ENCODE measurements at places on chromosomes 5 and 9.

- no peak overlapping the region for H3K27ac ChIP-seq
- DNase-seq = no peak
- H3K36me3 ChIP-seq = no peaks in the 10 kb centered on the region
- peaks cover 3% of the 10 kb centered on the region for H3K4me1 ChIP-seq
- peak overlapping the region; percentile 29 for H3K4me3 ChIP-seq
- no peaks in the 10 kb centered on the region for H3K27me3 ChIP-seq
Measured at GRCh38 chr5:117454716-117455212, 880.1 kb upstream of the SEMA6A start.

GRCh38 chr9:19568946-19569345 is 160.1 kb downstream of the ACER2 start:
- no peak overlapping the region for H3K4me3 ChIP-seq
- no peak overlapping the region for H3K27ac ChIP-seq
- H3K4me1 ChIP-seq = no peaks in the 10 kb centered on the region

GRCh38 chr9:15372455-15372854 is 50.2 kb upstream of the SNAPC3 start:
- H3K27me3 ChIP-seq = no peaks in the 10 kb centered on the region
- H3K36me3 ChIP-seq = no peaks in the 10 kb centered on the region
- no peaks in the 10 kb centered on the region for H3K4me1 ChIP-seq
- no peak overlapping the region for H3K4me3 ChIP-seq
- DNase-seq = no peak

- H3K27ac ChIP-seq = no peak overlapping the region
- DNase-seq = no peak
- no peaks in the 10 kb centered on the region for H3K36me3 ChIP-seq
- H3K4me1 ChIP-seq = no peaks in the 10 kb centered on the region
- H3K27me3 ChIP-seq = no peaks in the 10 kb centered on the region
- H3K4me3 ChIP-seq = no peak overlapping the region
Measured at GRCh38 chr9:121889990-121890563, 203.0 kb downstream of the TTLL11 start.

GRCh38 chr5:58771796-58772195 is 188.9 kb downstream of the RAB3C start:
- H3K27ac ChIP-seq = no peak overlapping the region
- no peaks in the 10 kb centered on the region for H3K4me1 ChIP-seq
- H3K27me3 ChIP-seq = no peaks in the 10 kb centered on the region
- no peak for DNase-seq
- no peak overlapping the region for H3K4me3 ChIP-seq

GRCh38 chr5:58640011-58640410 is 57.1 kb downstream of the RAB3C start:
- H3K27me3 ChIP-seq = no peaks in the 10 kb centered on the region
- H3K4me3 ChIP-seq = no peak overlapping the region
- no peak overlapping the region for H3K27ac ChIP-seq
- DNase-seq = no peak
- no peaks in the 10 kb centered on the region for H3K36me3 ChIP-seq

DNA sequence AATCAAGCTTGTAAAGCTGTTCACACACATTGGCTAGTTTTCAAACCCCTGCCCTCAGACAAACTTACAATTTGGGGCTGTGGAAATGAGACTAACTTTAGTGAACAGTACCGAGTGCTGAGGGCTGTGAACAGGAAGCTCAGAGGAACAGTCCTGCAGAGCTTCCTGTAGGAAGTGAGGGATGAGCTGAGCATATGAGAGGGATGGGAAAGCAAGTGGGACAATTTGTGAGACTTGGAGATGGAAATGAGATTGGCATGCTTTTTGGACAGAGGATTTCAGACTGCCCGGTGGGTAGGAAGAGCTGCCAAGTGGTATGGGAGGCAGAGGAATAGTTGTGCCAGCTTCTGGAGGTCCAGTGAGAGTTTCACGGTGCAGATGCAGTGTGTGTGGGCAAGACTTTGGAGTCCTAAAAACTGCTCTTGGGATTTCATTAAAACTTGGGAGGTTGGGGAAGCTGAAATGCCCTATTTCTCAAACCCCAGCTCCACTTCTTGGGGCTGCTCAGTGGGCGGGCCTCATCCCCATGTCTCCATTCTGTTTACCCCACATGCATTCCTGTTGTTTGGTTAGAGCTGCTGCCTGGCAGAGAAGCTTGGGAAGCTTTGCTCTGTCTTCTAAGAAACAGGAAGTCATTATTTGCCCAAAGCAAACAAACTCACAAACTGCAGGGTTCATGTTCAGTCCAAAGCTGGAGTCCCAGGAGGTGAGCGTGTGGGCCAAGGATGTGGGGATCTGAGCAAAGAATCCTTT is 267.5 kb downstream of the ZSWIM6 start:
- H3K4me3 ChIP-seq = no peak overlapping the region
- no peaks in the 10 kb centered on the region for H3K27me3 ChIP-seq
- no peak overlapping the region for H3K27ac ChIP-seq
- no peaks in the 10 kb centered on the region for H3K4me1 ChIP-seq
- no peaks in the 10 kb centered on the region for H3K36me3 ChIP-seq
- DNase-seq = no peak

DNA sequence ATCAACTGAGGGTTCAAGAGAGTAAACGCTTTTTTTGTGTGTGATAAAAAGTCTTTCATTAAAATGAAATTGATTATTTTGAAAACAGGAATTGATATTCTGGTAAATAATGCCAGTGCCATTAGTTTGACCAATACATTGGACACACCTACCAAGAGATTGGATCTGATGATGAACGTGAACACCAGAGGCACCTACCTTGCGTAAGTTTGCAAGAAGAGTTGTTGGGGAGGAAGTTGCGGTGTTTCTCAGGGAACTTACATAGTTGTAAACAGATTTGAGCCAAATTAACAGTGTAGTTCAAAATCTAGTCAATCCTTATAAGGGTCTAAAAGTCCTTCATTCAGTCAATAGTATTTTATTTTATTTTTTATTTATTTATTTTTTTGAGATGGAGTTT is 28.9 kb downstream of the HSDL2 start:
- H3K36me3 ChIP-seq = no peaks in the 10 kb centered on the region
- H3K4me3 ChIP-seq = no peak overlapping the region
- no peaks in the 10 kb centered on the region for H3K27me3 ChIP-seq
- no peak overlapping the region for H3K27ac ChIP-seq
- DNase-seq = no peak

GRCh38 chr9:131630205-131630831 is 85.0 kb downstream of the PRRT1B start:
- no peak for DNase-seq
- H3K4me1 ChIP-seq = peaks cover 16% of the 10 kb centered on the region
- peaks cover 33% of the 10 kb centered on the region for H3K36me3 ChIP-seq

- no peaks in the 10 kb centered on the region for H3K4me1 ChIP-seq
- H3K27me3 ChIP-seq = no peaks in the 10 kb centered on the region
- H3K36me3 ChIP-seq = no peaks in the 10 kb centered on the region
Measured at GRCh38 chr9:116849721-116850120, 162.6 kb downstream of the TRIM32 start.

DNA sequence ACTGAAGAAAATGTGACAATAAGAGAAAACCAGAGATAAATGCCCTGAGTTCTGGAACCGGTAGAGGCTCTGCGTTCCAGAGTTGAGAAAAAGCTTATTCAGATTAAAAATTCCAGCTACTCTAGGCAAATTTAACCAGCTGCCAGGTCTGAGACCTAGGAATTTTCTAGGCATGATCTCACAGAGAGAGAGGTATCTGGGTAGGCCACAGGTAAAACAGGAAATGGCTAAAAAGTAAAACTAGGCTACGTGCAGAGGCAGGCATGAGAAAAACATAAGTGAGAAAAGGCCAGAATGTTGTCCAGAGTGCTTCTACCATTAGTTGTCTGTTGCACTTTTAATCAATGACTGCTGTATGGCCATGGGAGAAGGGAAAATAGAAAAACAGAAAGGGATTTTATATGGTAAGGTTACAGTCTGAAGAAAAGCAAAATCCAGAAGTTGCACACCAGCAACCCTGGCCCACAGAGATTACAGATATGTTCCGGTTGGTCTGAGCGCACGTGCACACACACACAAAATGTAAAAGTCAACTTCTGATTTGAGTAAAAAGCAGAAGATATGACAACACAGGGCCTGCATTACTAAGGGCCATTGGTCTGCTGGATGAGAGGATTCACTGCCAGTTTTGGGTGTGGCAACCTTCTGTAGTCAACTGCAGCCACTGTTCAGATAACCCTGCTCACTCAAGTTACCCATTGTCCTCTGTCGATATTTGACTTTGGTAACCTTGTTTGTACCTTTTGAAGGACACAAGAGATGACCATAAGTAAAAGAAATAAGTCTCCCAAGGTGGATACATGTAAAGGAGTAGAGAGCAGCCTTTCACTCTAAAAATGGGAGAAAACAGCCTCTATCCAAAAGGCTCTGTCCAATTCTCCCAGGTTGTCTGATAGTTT is 266.0 kb downstream of the DTWD2 start:
- no peaks in the 10 kb centered on the region for H3K36me3 ChIP-seq
- H3K27me3 ChIP-seq = no peaks in the 10 kb centered on the region
- H3K4me3 ChIP-seq = no peak overlapping the region
- H3K4me1 ChIP-seq = no peaks in the 10 kb centered on the region
- no peak overlapping the region for H3K27ac ChIP-seq

DNA sequence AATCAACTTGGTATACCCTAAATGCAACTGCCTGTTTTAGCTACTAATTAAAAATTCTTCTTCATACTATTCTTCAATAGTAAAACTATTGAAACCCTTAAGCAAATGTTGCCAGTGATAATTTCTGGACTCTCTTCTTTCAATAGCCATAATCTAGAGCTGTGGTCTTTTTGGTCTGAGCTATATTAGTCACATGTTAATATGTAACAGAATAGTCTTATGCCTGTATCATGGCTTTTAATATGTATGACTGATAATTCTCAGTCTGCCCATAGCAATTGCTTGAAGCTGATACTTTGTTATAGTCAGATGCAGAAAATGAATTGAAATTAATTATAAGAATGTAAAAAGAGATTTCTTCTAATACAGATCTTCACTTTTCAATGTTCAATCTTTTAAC is 1871.9 kb upstream of the CDH6 start:
- no peak for DNase-seq
- H3K4me1 ChIP-seq = no peaks in the 10 kb centered on the region
- no peak overlapping the region for H3K27ac ChIP-seq
- no peak overlapping the region for H3K4me3 ChIP-seq

GRCh38 chr5:80793354-80793753 is 138.6 kb upstream of the DHFR start:
- H3K4me1 ChIP-seq = no peaks in the 10 kb centered on the region
- no peak for DNase-seq
- no peaks in the 10 kb centered on the region for H3K27me3 ChIP-seq
- H3K36me3 ChIP-seq = peaks cover 25% of the 10 kb centered on the region
- H3K4me3 ChIP-seq = no peak overlapping the region

GRCh38 chr5:139379626-139380449 is 3.3 kb downstream of the SLC23A1 start:
- no peaks in the 10 kb centered on the region for H3K36me3 ChIP-seq
- DNase-seq = no peak
- H3K4me1 ChIP-seq = peaks cover 6% of the 10 kb centered on the region
- H3K27ac ChIP-seq = no peak overlapping the region

GRCh38 chr9:133852431-133852830 is 114.3 kb upstream of the SARDH start:
- H3K4me1 ChIP-seq = no peaks in the 10 kb centered on the region
- no peaks in the 10 kb centered on the region for H3K36me3 ChIP-seq
- no peak overlapping the region for H3K4me3 ChIP-seq
- DNase-seq = no peak
- H3K27ac ChIP-seq = no peak overlapping the region
- H3K27me3 ChIP-seq = no peaks in the 10 kb centered on the region

GRCh38 chr5:100667161-100667630 is 132.0 kb downstream of the FAM174A start:
- no peaks in the 10 kb centered on the region for H3K36me3 ChIP-seq
- no peak for DNase-seq
- H3K27me3 ChIP-seq = no peaks in the 10 kb centered on the region
- H3K4me1 ChIP-seq = no peaks in the 10 kb centered on the region

DNA sequence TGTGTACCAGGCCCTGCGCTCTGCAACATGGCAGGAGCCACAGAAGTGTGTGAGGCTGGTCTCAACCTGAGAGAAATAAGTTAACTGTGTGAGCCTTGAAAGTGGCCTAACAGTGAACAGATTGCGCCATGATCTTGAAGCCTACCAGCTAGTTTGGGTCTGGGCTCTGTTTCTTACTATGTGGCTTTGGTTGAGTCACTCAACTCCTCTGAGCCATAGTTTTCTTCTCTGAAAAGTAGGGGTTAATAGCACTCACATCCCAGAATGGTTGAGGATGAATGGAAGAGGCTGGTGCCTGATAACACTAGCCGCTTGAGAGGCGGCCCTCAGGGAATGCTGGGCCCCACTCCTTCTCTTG is 121.5 kb downstream of the RGS3 start:
- no peak overlapping the region for H3K27ac ChIP-seq
- H3K4me1 ChIP-seq = peaks cover 34% of the 10 kb centered on the region
- no peak overlapping the region for H3K4me3 ChIP-seq
- no peak for DNase-seq

- no peaks in the 10 kb centered on the region for H3K36me3 ChIP-seq
- H3K27ac ChIP-seq = no peak overlapping the region
- H3K4me1 ChIP-seq = no peaks in the 10 kb centered on the region
- H3K4me3 ChIP-seq = no peak overlapping the region
- DNase-seq = no peak
Measured at GRCh38 chr5:174773371-174773770, 49.0 kb downstream of the MSX2 start.

GRCh38 chr5:62038024-62038423 is 268.0 kb upstream of the KIF2A start:
- no peaks in the 10 kb centered on the region for H3K36me3 ChIP-seq
- no peak overlapping the region for H3K27ac ChIP-seq
- no peak overlapping the region for H3K4me3 ChIP-seq
- H3K4me1 ChIP-seq = no peaks in the 10 kb centered on the region
- no peak for DNase-seq

- H3K4me1 ChIP-seq = peaks cover 5% of the 10 kb centered on the region
- H3K4me3 ChIP-seq = no peak overlapping the region
- H3K27me3 ChIP-seq = no peaks in the 10 kb centered on the region
Measured at GRCh38 chr5:32272746-32273145, 40.0 kb downstream of the MTMR12 start.

DNA sequence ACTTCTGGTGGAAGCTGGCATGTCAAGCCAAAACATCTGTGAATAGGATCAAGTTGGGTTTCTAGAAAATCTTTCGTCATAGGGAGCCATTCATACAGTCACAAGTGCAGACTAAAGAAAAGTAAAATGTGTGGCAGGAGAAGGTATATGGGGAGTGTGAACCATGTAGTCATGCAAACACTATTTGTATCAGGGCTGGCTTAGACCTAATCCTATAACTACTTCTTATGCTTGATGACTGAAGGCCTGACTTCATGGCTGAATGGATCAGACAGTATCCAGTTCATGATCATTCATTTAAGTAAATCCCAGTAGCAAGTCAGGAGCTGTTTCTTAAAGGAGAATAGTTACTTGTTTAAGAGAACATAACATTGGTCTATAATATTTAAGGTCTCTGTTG is 63.8 kb upstream of the DAPK1 start:
- H3K27ac ChIP-seq = no peak overlapping the region
- no peaks in the 10 kb centered on the region for H3K36me3 ChIP-seq
- no peak overlapping the region for H3K4me3 ChIP-seq
- H3K4me1 ChIP-seq = no peaks in the 10 kb centered on the region
- H3K27me3 ChIP-seq = no peaks in the 10 kb centered on the region
- no peak for DNase-seq

GRCh38 chr5:173953528-173954090 is 35.4 kb upstream of the C5orf47 start:
- H3K36me3 ChIP-seq = peaks cover 62% of the 10 kb centered on the region
- no peaks in the 10 kb centered on the region for H3K4me1 ChIP-seq
- DNase-seq = no peak
- no peak overlapping the region for H3K27ac ChIP-seq

- no peak overlapping the region for H3K4me3 ChIP-seq
- H3K36me3 ChIP-seq = no peaks in the 10 kb centered on the region
- no peaks in the 10 kb centered on the region for H3K4me1 ChIP-seq
- H3K27ac ChIP-seq = no peak overlapping the region
Measured at GRCh38 chr5:124546643-124547042, 199.8 kb downstream of the ZNF608 start.

Data from effector memory CD4-positive, alpha-beta T cell (primary cell).